Chondrocyte (in vitro differentiated cells): ENCODE measurements at places on chromosomes 1 and 21. TPM values are rescaled to one million over a fixed set of nuclear protein-coding genes. Genes with fewer than 3 reads are reported as not detected.

Gene PRAMEF26
- not detected in 3 replicates for total RNA-seq

Gene INKA2
- 2.8 to 5.4 TPM (median 3.6 TPM) in 3 replicates for total RNA-seq

Gene VASH2
- total RNA-seq: 2.3 to 2.8 TPM (median 2.8 TPM) in 3 replicates

Gene FAM78B
- total RNA-seq: 0.13 to 0.82 TPM (median 0.22 TPM) in 3 replicates

GRCh38 chr1:40860706-40861223 is 1.4 kb downstream of the CITED4 start:
- no peaks in the 10 kb centered on the region for H3K27me3 ChIP-seq
- H3K27ac ChIP-seq: peak overlapping the region; percentile 63
- no peak for DNase-seq
- H3K4me1 ChIP-seq: peaks cover 34% of the 10 kb centered on the region
- H3K36me3 ChIP-seq: no peaks in the 10 kb centered on the region
- H3K4me3 ChIP-seq: peak overlapping the region; percentile 80

GRCh38 chr21:25710550-25710949 is 24.2 kb downstream of the ATP5PF start:
- H3K4me3 ChIP-seq: no peak overlapping the region
- H3K27ac ChIP-seq: no peak overlapping the region
- H3K4me1 ChIP-seq: no peaks in the 10 kb centered on the region
- no peaks in the 10 kb centered on the region for H3K27me3 ChIP-seq

- peaks cover 11% of the 10 kb centered on the region for H3K4me1 ChIP-seq
- no peaks in the 10 kb centered on the region for H3K36me3 ChIP-seq
- no peak overlapping the region for H3K27ac ChIP-seq
- H3K27me3 ChIP-seq: no peaks in the 10 kb centered on the region
- no peak overlapping the region for H3K4me3 ChIP-seq
- no peak for DNase-seq
Observed at GRCh38 chr1:116921301-116921885, 11.7 kb downstream of the PTGFRN start.
